Neural crest cell (in vitro differentiated cells): ENCODE measurements at places on chromosomes 5 and 9.

- peaks cover 3% of the 10 kb centered on the region for H3K4me1 ChIP-seq
- H3K27me3 ChIP-seq: no peaks in the 10 kb centered on the region
- H3K27ac ChIP-seq: no peak overlapping the region
- H3K36me3 ChIP-seq: peaks cover 47% of the 10 kb centered on the region
Measured at GRCh38 chr9:132324425-132324824, 30.4 kb downstream of the SETX start.

DNA sequence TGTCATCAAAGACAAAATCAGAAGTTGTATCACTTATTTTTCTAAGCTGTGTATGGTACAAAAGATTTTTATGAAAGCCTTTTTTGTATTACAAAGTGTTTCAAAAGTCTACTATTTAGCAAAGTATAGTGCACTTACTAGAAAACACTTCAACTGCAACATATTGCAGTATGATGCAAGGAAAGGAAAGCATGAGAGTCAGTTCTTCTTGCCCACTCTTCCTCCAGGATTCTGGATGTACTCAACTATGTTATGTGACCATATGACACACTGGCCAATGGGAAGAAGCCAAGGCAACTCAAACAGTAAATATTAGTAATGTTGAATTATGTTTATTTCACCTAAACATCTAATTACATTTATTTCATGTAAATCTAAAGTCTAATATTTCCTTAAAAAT lies 49.5 kb upstream of the TYRP1 start:
- H3K27me3 ChIP-seq: peaks cover 3% of the 10 kb centered on the region
- DNase-seq: no peak
- H3K4me3 ChIP-seq: no peak overlapping the region
- no peak overlapping the region for H3K27ac ChIP-seq
- no peaks in the 10 kb centered on the region for H3K4me1 ChIP-seq

GRCh38 chr9:92649007-92649406 lies 20.9 kb downstream of the IPPK start:
- DNase-seq: no peak
- no peak overlapping the region for H3K27ac ChIP-seq
- H3K36me3 ChIP-seq: peaks cover 36% of the 10 kb centered on the region
- peaks cover 5% of the 10 kb centered on the region for H3K4me1 ChIP-seq

GRCh38 chr5:149550268-149550583 lies 1.0 kb downstream of the CSNK1A1 start:
- peaks cover 32% of the 10 kb centered on the region for H3K4me1 ChIP-seq
- peaks cover 16% of the 10 kb centered on the region for H3K36me3 ChIP-seq
- H3K4me3 ChIP-seq: peak overlapping the region; percentile 97
- no peaks in the 10 kb centered on the region for H3K27me3 ChIP-seq

GRCh38 chr9:127846443-127847177 lies 7.8 kb downstream of the ENG start:
- H3K4me3 ChIP-seq: no peak overlapping the region
- no peak overlapping the region for H3K27ac ChIP-seq
- no peak for DNase-seq
- no peaks in the 10 kb centered on the region for H3K27me3 ChIP-seq

DNA sequence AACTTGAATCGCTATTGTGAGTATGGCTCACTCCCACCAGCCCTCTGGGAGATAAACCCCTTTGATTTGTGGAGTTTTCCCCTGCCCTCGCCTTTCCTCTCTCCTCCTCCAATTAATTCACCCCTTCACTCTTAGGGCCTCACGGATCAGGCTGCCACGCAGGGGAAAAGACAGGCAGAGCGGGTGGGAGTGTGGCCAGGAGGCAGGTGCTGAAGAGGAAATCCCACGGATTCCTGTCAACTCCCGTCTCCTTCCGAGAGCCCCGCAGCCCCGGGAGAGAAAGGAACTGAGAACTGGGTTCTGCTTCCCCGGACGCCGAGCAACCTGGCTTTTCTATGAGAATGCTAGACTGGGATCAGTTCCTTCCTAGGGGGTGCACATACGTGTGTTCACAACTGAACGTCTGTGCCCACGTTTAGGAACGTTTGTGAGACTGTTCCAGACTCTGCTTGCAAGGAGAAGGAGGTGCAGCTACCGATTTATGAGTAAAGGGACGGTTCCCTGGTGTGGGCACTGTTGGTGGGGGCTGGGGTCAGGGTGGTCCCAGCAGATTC lies 314.5 kb upstream of the TLE4 start:
- peaks cover 7% of the 10 kb centered on the region for H3K4me1 ChIP-seq
- peak; percentile 6 for DNase-seq
- no peaks in the 10 kb centered on the region for H3K27me3 ChIP-seq
- no peaks in the 10 kb centered on the region for H3K36me3 ChIP-seq

GRCh38 chr9:123460091-123460490 lies 104.1 kb downstream of the CRB2 start:
- no peaks in the 10 kb centered on the region for H3K36me3 ChIP-seq
- peaks cover 27% of the 10 kb centered on the region for H3K4me1 ChIP-seq
- H3K4me3 ChIP-seq: no peak overlapping the region

- DNase-seq: no peak
- no peaks in the 10 kb centered on the region for H3K27me3 ChIP-seq
- H3K4me1 ChIP-seq: no peaks in the 10 kb centered on the region
- no peak overlapping the region for H3K4me3 ChIP-seq
Measured at GRCh38 chr5:66179297-66180051, 35.4 kb downstream of the SREK1 start.

GRCh38 chr5:154308443-154309370 lies 118.2 kb downstream of the GALNT10 start:
- H3K27ac ChIP-seq: peak overlapping the region; percentile 79
- peaks cover 22% of the 10 kb centered on the region for H3K36me3 ChIP-seq
- H3K4me1 ChIP-seq: peaks cover 11% of the 10 kb centered on the region

DNA sequence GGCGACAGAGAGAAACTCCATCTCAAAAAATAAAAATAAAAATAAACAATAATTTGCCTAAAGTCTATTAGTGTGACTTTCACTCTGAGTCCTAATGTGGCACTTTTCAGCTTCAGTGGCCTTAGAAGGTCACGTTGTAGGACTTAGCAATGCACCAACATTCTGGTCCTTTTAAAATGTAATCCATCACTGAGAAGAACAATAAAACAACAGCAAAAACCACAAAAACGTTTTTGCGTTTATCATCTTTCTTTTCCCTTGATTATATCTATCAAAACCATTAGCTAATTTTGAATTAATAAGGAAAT lies 190.1 kb upstream of the ZNF608 start:
- no peak for DNase-seq
- H3K4me3 ChIP-seq: no peak overlapping the region
- no peaks in the 10 kb centered on the region for H3K27me3 ChIP-seq
- H3K36me3 ChIP-seq: peaks cover 9% of the 10 kb centered on the region

DNA sequence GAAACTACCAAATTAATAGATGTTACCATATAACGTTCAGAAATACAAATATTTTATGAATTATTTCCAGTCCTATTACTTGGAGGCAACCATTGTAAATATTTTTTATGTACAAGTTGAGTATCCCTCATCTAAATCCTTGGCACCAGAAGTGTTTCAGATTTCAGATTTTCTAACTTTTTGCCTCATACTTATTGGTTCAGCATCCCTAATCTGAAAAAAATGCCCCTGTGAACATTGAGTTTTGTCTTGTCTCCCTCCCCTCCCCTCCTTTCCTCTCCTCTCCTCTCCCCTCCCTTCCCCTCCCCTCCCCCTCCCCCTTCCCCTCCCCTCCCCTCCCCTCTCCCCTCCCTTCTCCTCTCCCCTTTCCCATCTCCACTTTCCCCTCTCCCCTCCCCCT lies 40.6 kb downstream of the UBAP1 start:
- H3K36me3 ChIP-seq: no peaks in the 10 kb centered on the region

DNA sequence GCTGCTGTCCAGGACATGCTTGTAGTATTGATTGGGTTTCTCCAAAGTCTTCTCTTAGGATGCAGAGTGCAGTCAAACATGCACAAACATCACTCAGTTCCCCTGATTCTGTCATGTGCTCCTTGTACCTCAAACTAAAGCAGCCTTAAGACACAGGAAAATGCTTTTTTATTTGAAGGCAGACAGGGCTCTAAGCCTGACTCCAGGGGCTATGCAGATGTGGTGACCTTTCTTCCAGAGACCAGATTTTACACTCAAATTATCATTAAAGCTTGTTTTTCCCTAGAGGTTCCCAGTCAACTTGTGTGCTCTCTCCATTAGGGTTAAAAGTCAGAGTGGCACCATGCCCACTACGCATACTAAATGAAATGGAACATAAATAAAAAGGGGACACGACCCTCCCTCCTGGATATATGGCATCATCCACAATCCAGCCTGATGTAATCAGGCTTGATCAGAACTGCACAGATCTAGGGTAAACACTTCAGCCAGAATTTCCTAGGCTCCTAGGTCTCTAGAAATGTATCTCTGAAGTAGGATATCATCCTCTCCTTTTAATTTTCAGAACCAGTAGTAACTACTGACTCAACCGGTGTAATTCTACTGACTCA lies 771.1 kb downstream of the NR2F1-AS1 start:
- H3K4me3 ChIP-seq: no peak overlapping the region
- DNase-seq: no peak
- H3K27me3 ChIP-seq: no peaks in the 10 kb centered on the region
- H3K36me3 ChIP-seq: peaks cover 3% of the 10 kb centered on the region
- peak overlapping the region; percentile 35 for H3K27ac ChIP-seq

DNA sequence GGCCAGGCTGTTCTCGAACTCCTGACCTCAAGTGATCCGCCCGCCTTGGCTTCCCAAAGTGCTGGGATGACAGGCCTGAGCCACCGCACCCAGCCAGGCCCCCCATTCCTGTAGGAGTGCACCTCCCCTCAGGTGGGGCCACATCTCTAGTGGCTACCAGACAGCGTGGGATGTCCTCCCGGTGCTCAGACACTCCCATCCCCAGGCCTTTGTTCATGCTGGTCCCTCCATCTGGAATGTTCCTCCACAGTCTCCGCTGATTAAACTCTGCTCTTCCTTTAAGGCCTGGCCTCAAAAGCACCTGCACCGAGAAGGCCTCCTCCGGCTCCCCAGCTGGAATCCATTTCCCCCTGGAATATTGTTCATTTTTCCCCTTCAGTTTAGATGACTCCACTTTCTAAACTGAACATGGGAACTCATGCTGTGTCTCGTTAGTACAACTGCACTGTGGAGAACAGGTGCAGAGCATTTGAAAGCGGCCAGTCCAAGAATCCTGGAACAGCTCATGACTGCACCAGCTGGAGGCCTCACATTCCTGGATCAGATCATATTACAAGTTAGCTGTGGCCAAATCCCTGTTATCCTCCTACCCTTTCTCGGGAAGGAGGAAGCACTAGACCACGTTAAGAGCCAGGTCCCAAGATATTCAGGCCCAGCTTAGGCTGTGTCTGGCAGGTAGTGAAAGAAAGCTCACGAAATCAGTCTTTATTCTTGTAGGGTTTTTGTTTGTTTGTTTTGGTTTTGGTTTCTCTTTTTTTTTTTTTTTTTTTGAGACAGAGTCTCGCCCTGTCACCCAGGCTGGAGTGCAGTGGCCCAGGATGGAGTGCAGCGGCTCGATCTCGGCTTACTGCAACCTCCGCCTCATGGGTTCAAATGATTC lies 10.8 kb upstream of the PRRC2B start:
- peak overlapping the region; percentile 61 for H3K4me3 ChIP-seq
- H3K36me3 ChIP-seq: no peaks in the 10 kb centered on the region

DNA sequence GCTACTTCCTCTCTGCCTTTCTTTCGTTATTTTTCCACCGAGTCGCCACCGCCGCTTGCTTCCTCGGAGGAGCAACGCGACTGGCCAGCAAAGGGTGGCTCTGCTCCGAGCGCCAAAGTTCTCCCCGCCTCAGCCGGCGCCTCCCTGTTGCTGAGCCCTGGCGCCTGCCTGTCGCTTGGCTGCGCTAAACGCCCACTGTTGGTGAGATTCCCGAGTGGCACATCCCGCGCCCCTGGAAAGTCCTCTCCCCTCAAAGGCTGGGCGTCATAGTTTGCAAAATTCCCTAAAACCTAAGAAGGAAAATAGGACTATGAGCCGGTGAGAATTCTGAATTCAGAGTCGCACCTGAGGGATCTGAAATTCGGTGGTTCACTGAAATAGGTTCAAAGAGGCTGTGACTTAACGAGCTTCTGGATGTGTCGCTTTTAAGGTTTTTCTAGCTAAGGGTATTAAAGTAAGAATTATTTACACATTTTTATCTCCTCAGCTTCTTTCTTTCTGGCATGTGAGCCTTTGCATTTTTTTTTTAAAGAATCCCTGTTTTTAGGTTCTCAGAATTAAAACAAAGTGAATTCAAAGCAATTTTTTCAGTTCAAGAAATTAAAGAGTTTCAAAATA lies at the start of gene GRIN3A:
Gene GRIN3A, minus strand, starts transcription at position 82 of the 618 bp plus-strand sequence. CDS start 668 bp downstream, outside the sequence.
- no peak within 1 kb of the TSS for H3K27ac ChIP-seq
- no peaks in the 10 kb centered on the region for H3K36me3 ChIP-seq
- H3K27me3 ChIP-seq: peaks cover 97% of the 10 kb centered on the region

DNA sequence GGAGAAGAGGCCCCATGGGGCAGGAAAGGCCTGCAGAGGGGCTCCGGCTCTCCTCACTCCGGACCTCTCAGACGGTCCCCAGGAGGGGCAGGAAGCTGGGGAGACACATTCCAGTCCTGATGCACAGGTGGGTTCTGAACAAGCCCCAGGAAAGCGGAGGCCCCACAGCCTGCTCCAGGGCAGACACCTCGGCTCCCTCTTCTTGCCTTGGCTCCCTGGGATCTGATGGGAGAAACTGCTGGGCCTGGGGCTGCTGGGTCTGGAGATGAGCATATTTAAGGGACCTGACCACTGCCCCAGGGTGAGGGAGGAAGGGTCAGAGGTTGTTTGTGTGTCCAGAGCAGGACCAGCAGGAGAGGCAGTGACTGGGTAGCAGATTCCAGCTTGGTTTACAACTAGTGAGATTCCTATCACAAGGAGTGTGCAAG lies 1.2 kb downstream of the CORO2A start:
- no peaks in the 10 kb centered on the region for H3K36me3 ChIP-seq
- peaks cover 30% of the 10 kb centered on the region for H3K4me1 ChIP-seq
- peak overlapping the region; percentile 86 for H3K4me3 ChIP-seq
- peaks cover 20% of the 10 kb centered on the region for H3K27me3 ChIP-seq

DNA sequence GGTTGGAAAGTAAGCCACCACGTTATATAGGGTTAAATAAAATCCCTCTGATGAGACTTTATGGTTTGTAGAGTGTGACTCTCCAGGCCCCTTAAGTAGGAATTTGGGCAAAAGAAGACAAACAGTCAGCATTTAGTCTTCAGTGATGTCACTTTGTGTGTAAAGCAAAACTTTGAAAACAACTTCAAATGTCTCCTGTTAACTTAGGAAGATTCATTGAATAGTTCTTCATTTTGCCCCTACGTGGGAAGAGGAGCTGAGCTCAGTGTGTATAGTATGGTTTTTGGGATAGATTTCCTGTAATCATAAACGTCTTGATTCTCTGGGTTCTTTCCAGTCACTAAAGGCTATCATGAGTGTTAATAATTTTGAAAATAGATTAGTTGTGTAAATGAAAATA lies 101.3 kb downstream of the GADD45G start:
- no peaks in the 10 kb centered on the region for H3K36me3 ChIP-seq
- peaks cover 3% of the 10 kb centered on the region for H3K4me1 ChIP-seq
- no peak overlapping the region for H3K27ac ChIP-seq
- no peak for DNase-seq

GRCh38 chr5:131462454-131462853 lies 172.6 kb downstream of the RAPGEF6 start:
- no peak overlapping the region for H3K4me3 ChIP-seq
- no peaks in the 10 kb centered on the region for H3K27me3 ChIP-seq
- peaks cover 19% of the 10 kb centered on the region for H3K36me3 ChIP-seq
